ENCODE measurements at places on chromosomes 2 and 18.

DNA sequence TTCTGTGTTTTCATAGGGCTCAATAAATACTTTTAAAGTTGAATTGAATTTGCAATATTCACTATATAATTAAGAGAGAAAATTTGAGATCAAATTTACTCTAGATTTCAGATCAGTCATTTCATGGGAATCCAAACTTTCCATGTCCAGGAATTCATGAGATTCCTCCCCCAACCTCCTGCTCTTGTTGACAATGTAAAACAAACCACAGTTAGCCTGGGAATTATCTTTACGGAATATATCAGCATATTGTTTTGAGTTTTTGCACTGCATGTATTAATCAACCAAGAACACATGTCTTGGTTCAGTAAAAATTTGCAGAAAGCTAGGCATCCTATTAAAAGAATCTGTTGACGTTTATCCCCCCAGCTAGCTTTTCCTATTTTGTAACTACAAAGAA lies 42.3 kb downstream of the CYP1B1 start:
- DNase-seq = no peak

DNA sequence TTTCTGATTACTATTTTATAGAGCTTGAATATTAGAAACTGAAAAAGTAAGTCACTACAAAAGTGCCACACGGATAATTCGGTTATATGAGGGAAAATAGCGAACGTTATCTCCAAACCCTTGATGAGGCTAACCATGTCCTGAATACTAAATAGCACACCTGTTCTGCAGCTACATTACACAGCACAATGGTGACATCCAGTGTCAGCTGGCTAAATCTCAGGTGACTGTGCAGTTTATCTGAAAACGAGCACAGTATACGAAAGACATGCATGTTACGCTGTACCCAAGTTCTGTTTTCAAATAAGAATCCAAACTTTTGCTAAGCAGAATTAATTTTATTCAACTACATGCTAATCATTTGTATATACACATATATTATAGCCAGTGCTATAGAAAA lies 9.0 kb downstream of the CCDC68 start:
- DNase-seq = peak; percentile 47

- DNase-seq = no peak
Observed at GRCh38 chr2:182705761-182706160, 10.3 kb upstream of the DNAJC10 start.

DNA sequence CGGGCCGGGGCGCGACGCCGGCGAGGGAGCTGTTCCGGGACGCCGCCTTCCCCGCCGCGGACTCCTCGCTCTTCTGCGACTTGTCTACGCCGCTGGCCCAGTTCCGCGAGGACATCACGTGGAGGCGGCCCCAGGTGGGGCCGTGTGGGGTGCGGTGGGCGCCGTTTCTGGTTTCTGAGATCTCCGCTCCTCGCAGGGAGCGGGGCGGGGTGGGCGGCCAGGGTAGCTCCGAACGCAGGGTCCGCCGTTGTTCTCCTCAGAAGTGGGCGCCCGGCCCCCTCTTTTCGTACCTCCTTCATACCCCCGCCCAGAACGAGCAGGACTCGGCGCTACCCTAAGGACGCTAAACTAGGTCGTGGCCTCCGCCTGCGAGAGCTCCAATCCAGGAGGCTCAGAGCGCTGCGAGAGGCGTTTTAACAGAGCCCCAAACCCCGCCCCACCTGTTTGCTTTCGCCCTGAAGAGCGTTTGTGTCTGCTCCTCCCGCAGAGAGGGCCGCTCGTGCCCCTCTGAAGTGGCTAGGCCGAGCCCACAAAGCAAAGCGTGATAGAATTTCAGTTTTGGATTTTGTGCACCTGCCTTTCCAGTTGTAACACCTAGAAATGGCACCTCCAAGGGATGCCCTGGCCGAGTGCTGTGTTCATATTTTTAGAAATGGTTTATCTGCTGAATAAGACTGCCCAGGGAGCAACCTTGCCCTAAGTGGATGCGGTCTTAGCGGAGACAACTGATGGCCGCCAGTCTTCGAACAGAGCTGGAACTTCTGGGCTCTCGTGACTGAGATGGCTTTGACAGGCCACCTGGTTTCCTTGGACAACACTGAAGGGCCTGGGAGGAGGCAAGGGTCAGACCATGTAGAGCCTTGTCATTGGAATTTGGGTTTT lies 626 bp downstream of the CAPN10 start:
- no peak for DNase-seq

- DNase-seq = peak; percentile 39
Observed at GRCh38 chr2:24304098-24304497, 56.2 kb downstream of the ITSN2 start.

- DNase-seq = peak; percentile 51
Observed at GRCh38 chr2:238425979-238426567, 654 bp upstream of the ASB1 start.

Data from NCI-H2171 treated with DMSO at 0.1 percent for 48 hours (cell line).